Hematopoietic multipotent progenitor cell treated with erythropoietin and hydrocortisone succinate and interleukin-3 and kit ligand, for 17 days (in vitro differentiated cells): ENCODE measurements at places on chromosomes 12 and 14.

GRCh38 chr14:64758025-64758521 is 53.8 kb downstream of the PLEKHG3 start:
- no peak for DNase-seq

DNA sequence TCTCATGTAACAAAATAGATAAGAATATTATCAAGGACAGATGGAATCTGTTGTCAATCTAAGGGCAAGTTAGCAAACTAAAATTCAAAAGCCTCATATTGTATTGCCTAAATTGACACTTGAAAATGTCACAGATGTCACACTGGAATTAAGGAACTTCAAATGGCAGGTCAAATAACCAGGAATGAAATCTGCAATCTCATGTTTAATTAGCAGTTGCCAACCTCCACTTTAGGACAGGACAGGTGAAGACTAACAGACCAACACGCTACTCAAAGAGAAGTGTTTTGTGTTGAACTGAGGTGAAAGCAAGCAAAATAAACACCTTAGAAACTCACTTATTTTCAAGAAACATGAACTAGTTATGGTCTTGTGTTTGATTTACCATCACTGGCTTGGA is 11.1 kb downstream of the KIF21A start:
- no peak for DNase-seq

DNA sequence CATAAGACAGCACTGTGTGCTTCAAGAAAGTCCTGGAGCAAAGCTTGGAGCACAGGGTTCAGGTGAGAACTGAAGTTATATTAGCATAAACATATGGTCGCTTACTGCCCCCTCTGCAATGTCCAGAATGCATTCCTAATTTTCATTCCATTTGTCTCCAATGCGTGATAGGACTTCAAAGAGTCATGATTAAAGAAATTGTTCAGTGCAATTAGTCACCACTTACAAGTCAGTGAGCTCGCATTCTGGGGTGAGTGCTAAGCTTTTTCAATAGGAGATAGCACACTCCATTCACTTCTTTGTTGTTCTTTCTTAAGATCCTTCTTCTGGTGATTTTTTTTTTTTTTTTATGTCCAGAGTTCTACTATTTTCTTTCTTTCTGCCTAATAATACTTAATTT is 398.4 kb downstream of the SYT1 start:
- DNase-seq, result no peak

DNA sequence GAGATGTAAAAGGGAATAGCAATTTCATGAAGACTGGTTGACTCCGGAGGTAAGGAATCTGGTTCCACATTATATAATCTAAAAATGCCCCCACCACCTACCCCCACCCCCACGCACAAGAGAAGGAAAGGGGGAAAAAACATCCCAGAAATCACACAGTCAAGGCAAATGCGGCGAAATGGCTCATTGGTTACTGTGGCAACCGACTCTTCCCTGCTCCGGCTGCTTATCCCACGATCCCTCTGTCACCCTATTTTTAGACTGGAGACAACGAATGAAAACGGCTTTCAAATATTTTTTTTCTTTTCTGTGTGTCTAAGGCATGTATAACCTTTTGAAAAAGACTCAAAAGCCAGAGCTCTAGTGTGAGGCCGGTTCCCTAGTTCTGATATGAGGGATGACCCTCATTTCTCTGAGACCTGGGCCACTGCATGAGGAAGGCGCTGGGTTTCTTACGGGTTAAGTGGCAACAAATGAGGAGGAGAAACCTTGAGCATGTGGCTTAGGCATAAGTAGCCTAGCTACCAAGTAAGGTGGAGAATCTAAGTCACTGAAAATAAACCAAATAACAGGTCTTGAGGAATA is 148.3 kb upstream of the GRIN2B start:
- no peak for DNase-seq

DNA sequence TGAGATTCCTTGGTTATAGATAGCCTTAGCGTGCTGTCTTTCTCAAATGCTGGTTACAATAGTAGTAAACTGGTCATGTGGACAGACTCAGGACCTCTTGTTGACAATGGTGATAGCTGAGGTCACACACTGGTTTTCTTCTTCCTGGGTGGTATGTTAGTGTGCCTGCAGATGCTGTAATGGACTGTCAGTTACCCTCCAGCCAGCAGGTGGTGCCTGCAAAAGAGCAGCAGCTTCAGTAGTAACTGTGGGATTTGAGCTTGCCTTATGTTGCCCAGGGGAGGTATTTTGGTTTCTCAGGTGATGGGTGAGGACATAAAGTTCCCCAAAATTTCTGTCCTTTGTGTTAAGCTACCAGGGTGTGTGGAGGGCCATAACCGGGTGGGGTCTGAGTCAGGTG is 33.7 kb upstream of the SCAF11 start:
- no peak for DNase-seq

GRCh38 chr12:103840876-103841689 is at the start of gene NT5DC3:
NT5DC3 (minus strand) TSS chr12:103841234; CDS start chr12:103841156, 78 bp downstream.
- peak; percentile 67 for DNase-seq

DNA sequence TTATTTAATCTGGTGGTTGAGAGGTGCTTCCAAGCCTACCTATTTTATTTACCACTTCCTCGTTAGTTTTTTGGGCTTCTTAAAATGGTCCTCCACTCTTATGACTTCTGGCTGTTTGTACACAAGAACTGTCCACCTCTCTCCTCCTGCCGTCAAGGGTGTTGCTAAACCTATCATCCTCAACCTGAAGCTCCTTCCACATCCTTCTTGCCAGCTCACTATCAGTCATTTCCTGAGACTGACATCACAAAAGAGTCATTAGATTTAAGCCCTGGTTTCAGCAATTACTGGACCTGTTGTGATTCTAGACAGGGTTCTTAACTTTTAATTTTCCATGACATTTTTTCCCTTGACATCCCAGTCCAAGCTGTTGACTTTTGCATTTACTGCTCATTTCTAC is 91.9 kb downstream of the BICD1 start:
- no peak for DNase-seq

DNA sequence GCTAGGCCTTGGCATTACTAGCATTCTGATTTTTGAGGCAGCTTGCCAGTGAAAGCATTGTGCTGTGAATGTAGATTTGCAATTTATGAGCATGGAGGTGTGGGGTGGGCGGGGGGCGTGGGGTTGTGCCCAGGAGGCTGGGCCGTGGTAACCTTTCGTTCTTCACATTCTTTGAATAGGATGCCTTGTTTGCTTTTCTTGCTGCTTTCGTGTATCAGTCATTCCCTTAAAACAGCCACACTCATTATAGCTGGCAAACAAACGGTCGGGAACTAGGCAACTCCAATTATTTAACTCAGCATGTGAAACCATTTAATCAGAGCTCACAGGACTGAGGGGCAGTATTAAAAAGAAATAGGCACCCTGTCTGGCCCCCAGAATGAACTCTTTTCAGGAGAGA is 115.9 kb upstream of the PELI2 start:
- DNase-seq, result no peak

DNA sequence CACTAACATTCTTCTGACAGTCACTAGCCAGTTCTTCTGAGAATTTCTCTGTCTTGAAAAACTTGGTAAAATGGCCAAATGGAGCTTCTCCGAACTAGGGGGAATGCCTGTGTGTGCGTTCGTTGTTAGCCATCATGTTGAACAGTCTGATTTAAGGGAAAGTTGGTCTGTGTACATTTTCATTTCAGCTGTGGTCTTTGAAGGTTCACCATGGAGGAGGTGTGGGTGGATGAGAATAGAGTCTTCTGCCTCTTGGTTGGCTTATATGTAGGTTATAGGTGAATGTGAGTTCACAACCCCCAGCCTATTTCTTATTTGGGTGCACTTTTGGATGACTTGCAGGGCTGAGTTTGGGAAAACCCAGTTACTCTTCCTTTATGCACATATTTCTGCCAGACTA is 12.9 kb downstream of the ETV6 start:
- DNase-seq, result no peak

- DNase-seq, result no peak
Measured at GRCh38 chr12:57891542-57892228, 45.2 kb upstream of the CTDSP2 start.

DNA sequence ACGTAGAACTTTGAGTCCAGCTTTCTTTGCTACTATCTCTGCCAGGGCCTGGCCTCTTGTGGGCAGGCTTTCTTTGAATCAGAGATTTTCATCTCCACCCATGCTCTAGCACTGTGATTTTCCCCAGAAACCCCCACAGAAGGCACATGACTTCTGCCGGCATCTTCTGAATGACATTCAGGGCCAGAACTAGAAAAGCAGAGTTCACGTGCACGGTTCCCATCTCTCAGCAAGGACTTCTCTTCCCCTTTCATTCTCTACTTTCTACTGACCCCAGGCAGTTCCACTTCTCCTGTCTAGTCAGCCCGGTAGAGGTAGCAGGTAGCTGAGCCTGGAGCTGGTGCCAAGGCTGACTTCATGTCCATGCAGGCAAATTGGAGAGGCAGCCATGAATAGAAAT is 26.9 kb downstream of the BATF start:
- DNase-seq, result no peak

DNA sequence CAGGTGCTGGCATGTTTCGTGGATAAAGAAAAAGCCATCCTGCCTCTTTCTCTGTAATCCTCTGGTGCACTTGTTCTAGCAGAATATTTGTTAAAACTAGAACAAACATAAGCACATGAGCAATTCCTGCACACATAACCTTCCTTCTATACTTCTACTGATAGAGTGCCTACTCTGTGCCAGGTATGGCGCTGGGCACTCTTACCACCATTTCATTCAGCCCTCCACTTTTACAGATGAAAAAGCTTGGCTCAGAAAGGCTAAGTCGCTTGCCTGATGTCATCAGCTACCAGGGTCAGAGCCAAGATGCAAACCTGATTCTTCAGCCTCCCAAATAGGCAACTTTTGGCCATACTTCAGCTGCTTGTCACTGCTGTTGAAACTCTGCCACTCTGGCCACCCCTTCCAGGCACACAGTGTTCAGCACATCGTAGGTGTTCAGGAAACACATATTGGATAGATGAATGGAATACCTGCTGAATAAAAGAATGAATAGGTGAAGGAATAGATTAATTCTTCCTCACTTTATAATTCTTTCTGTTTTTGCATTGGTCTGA is 10.0 kb upstream of the C14orf132 start:
- DNase-seq, result no peak

- DNase-seq, result no peak
Measured at GRCh38 chr14:98725676-98726075, 546.3 kb downstream of the BCL11B start.

- peak; percentile 28 for DNase-seq
Measured at GRCh38 chr14:55731881-55732498, 152.0 kb downstream of the KTN1 start.

DNA sequence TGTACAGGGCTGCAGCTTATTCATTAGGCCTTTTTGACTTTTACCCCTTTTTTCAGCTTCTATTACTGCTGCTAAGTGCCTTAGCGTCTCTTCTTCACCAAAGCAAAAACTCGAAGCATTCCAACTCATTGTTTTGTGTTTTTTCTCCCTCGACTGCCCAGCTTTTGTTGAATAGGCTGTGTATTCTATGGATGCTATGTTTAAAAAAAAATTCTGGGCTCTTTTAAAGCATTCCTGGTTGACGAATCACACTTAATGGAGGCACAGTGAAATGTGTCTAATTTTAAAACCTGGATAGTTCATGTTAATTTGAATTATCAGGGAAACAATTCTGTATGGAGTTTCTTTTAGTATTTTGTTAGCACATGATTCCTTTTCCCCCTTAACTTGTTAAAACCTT is 29.7 kb downstream of the KTN1 start:
- no peak for DNase-seq

DNA sequence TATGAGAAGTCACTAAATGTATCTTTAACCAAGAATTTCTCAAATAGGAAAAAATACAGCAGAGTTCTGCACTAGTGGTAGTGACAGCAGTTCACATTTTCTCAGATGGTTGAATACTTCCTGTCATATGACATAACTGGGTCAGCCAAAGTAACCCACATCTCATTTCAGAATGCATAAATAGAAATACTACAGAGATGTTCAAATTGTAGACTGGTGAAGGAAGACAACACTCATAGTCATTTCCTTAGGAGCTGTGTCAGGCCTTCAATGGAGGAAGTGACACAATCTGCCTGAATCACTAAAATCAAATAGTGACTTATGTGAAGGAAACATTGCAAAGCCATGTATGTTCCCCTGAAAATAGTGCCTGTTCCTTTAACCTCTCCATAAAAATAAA is 32.4 kb downstream of the FERMT2 start:
- DNase-seq, result no peak

- DNase-seq, result no peak
Measured at GRCh38 chr12:18953505-18953904, 176.0 kb upstream of the PLEKHA5 start.

DNA sequence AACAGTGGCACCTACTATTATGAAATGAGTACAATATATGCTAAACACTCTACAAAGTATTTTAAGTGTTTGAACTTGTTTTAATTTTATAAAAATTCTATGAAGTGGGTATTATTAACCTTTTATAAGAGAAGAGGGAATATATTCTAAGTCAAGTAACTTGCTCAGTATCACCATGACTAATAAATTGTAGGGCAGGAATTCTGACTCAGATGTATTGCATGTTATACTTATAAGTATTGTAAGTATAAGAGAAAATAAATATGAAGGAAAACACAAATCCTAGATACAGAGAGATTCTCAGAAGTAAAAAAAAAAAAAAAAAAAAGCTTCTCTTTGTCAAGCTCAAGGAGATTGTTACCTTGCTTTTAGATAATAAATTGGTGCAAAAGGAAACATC is 893.2 kb downstream of the SLC16A7 start:
- DNase-seq, result no peak

GRCh38 chr12:7217475-7218069 is 28.1 kb downstream of the PEX5 start:
- no peak for DNase-seq

- no peak for DNase-seq
Measured at GRCh38 chr12:76192416-76192815, 107.9 kb upstream of the NAP1L1 start.

DNA sequence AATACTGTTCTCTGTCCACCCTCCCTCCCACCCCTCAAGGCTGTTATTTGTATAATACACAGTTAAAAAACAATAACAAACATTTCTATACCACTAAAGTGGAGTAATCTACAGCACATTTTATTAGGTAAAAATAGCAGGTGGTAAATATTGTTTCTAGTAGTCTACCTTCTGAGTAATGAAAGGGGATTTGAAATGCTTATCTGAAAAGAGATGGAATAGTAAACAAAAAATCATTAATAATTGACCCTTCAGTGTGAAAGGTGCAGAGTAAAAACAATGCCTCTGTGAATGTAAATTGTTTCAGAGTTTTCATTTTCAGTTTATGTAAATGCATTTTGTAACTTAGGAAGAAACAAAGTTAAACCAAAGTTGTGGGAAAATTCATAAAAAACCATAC is 321.2 kb downstream of the SLC16A7 start:
- DNase-seq, result no peak

DNA sequence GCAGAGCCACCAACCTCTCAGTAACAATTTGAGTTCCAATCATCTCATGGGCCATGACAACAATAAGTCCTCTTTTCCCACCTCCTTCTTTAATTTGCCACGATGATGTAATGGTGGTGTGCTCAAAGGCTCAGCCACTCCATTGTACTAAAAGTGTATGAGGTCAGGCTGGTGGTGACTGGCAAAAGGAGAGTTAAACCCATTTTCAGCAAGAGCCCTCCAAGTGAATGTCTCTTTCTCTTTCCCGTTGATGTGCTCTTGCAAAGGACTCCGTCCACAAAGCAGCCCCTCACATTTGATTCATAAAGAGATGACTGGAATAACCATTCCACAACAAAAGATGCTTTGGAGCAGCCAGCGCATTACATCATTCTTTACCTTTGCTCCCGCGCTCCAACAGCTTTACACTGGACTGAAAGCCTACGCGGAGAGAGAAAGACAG is 41.6 kb downstream of the DUSP16 start:
- DNase-seq, result no peak
